ENCODE measurements at places on chromosomes 6 and 20.

DNA sequence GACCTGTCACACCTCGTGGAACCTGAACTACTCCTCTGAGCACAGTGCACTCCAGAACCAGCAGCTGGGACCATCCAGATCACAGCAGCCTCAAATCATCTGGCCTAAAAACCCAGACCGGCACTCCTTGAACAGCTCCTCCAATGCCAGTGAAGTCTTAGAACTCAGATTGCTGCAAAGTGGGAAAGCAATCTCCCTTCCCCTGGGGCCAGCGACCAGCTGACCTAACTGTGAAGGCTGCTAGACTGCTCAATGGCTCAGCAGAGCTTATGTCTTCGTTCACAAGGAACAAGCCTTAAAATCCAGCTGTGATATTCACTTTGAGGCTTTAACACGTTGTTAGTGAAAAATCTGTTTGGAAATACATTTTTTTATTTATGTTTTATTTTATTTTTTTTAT, 243.2 kb downstream of the ANKRD60 start:
- H3K4me1 ChIP-seq, result peaks cover 3% of the 10 kb centered on the region
- no peak for DNase-seq
- no peaks in the 10 kb centered on the region for H3K36me3 ChIP-seq

DNA sequence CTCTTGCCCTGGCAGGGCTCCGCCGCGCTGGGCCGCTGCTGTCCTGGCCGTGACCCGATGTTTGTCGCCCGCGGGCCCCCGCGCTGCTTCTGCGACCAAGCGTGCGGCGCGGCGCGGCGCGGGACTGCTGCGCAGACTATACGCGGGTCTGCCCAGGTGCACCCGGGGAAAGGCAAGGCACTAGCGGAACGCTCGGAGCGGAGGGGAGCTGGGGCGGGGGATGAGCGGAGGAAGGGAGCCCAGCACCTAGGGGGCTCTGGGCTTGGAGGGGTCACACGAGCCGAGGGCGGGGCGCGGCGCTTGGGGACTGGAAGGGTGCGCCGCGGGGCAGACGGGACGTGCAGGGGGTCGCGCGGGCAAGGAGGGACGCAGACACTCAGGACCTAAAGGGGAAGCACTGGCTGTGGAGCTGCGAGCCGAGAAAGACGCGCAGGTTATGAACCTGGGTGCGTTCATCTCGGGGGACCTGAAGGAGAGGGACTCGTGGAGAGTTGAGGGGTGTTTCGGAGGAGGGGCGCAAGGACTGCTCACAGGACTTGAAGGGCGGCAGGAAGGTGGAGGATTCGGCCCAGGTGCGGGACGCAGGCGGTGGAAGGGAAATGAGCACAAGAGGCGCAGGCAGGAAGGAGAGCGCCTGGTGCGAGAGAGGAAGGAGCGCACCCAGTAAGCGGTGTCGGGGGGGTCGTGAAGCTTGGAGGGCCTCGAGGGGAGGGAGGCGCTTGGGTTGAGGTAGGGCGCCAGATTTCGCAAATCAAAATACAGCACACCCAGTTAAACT, 40.8 kb upstream of the ZNFX1 start:
- no peak for DNase-seq
- peak overlapping the region; percentile 38 for H3K4me3 ChIP-seq
- no peak overlapping the region for H3K27ac ChIP-seq
- peaks cover 22% of the 10 kb centered on the region for H3K4me1 ChIP-seq

DNA sequence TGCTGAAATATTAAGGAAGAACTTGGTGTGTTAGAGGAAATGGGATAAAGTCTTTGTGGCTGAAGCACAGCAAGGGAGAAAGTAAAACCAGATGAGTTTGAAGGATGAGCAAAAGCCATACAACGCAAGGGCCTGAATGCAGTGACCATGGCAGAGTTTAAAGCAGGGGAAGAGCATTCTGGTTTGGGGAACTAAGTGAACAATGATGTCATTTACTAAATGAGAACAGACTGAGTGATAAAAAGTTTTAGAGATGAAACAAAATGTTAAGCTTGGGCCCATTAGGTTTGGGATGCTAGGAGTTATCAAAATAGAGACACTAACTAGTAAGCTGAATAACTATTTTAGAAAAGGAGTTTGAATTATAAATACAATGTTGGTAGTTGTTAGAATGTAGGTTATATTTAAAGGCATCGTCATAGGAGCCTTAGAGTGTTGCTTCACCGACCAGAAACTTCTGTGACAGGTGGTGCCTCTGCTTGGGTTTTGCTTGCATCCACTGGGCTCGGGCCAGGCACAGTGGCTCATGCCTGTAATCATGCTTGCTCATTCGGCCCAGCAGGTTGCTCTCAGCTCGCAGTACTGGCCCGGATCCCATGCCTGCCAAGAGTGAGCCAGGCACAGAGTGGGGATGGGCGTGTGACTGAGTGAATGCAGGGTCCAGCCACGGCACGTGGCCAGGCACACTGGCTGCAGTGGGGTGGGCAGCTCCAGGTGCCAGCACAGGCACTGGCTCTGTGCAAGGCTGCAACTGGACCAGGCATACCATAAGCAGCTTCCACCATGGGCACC, 37.4 kb upstream of the OPRM1 start:
- H3K4me1 ChIP-seq, result no peaks in the 10 kb centered on the region
- H3K36me3 ChIP-seq, result no peaks in the 10 kb centered on the region
- H3K4me3 ChIP-seq, result no peak overlapping the region
- DNase-seq, result no peak
- H3K27ac ChIP-seq, result no peak overlapping the region
- H3K27me3 ChIP-seq, result no peaks in the 10 kb centered on the region

DNA sequence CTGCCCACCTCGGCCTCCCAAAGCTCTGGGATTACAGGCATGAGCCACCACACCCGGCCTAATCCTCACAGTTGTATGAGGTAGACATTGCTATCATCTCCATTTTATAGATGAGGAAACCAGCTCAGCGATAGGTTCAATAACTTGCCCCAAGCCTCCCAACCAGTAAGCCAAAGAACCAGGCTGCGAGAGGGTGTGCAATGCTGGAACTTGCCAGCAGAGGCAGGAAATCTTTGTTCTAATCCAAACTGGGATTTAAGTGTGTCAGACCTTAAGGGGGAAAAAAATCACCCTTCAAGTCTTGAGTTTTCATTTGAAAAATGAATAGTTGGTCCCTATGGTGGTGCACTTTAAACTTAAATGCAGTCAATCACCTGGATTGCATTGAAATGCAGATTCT, 20.1 kb upstream of the RNGTT start:
- H3K27ac ChIP-seq, result no peak overlapping the region
- no peaks in the 10 kb centered on the region for H3K4me1 ChIP-seq
- no peak overlapping the region for H3K4me3 ChIP-seq
- H3K36me3 ChIP-seq, result no peaks in the 10 kb centered on the region
- no peak for DNase-seq
- H3K27me3 ChIP-seq, result no peaks in the 10 kb centered on the region

- H3K4me1 ChIP-seq, result no peaks in the 10 kb centered on the region
- DNase-seq, result no peak
- no peaks in the 10 kb centered on the region for H3K27me3 ChIP-seq
- H3K4me3 ChIP-seq, result no peak overlapping the region
Measured at GRCh38 chr6:73151732-73152131, 73.6 kb downstream of the KHDC1L start.

- no peaks in the 10 kb centered on the region for H3K27me3 ChIP-seq
- H3K4me1 ChIP-seq, result peaks cover 26% of the 10 kb centered on the region
- peak overlapping the region; percentile 97 for H3K27ac ChIP-seq
- peak overlapping the region; percentile 78 for H3K4me3 ChIP-seq
Measured at GRCh38 chr6:134173366-134173725, 120.9 kb upstream of the SLC2A12 start.

GRCh38 chr6:155223646-155224451, 40.0 kb upstream of the CLDN20 start:
- H3K27ac ChIP-seq, result no peak overlapping the region
- H3K27me3 ChIP-seq, result no peaks in the 10 kb centered on the region
- no peak for DNase-seq
- peaks cover 36% of the 10 kb centered on the region for H3K4me1 ChIP-seq

All from esophagus squamous epithelium (tissue), 5 donors.